ENCODE measurements at places on chromosomes 2 and 18. TPM values are rescaled to one million over a fixed set of nuclear protein-coding genes. Genes with fewer than 3 reads are reported as not detected.

DNA sequence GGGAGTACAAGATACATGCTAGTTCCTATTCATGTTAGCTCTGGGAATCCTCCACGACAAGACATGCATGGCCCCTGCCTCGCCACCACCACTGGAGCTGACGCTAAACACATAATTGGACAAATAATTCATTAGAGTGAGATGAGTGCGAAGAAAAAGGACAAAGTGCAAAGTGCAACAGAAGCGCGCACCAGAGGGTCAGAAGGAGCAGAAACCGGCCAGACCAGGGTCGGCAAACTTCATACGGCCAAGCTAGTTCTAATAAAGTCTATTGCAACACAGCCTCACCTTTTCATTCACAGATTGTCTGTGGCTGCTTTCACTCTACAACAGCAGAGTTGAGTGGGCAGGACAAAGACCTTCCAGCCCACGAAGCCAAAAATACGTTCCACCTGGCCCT lies 266.1 kb upstream of the KLHL29 start:
- DNase-seq, result no peak

GRCh38 chr2:16174693-16175045 lies 234.3 kb downstream of the MYCN start:
- no peak for DNase-seq

- peak; percentile 51 for DNase-seq
Measured at GRCh38 chr2:42360493-42360889, 526 bp downstream of the COX7A2L start.

DNA sequence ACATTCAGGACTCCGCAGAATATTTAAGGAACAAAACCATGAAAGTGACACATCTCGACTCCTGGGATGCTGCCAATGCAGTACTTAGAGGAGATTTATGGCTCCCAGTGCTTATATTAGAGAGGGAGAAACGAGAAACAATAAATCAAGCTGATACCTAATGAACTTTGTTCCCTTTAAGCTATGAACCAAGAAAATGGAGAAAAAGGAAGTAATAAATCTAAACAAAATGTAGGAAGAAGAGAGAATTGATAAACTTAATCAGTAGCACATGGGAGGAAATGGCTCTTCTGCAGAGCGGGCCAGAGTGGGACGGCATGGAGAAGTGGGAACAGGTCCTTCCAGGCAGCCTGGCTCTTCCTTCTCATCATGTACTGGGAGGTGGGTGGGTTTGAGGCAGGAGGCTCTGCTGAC lies 42.7 kb downstream of the NPPC start:
- peak; percentile 33 for DNase-seq

DNA sequence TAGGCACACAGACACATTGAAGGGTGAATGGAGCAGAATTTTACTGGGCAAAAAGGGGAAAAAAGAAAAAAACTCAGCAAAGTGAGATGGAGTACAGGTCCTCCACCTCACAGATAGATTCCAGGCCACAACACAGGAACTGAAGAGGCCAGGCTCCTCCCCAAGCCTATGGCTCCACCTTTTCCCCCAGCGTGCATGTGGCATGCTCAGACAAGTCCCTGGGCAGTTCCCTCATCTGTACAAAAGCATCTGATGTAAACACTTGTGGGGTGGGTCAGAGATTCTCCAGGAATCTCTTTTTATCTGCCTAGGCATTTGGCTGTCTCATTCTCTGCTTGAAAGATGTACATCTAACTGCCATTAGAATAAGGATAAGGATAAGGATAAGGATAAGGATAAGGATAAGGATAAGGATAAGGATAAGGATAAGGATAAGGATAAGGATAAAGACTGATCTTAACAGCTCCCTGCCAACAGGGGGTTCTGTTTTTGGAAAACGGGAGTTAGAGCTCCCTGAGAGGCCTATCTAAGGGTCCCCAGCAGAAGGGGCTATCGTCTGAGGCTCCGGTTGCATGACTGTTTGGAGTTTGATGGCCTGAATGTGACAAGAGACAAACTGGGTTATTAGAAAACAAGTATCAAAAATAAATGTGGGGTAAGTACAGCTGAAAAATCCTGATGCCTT lies 17.2 kb upstream of the ASXL3 start:
- DNase-seq, result peak; percentile 7

EPB41L3 gene
- total RNA-seq, result 19.2 TPM

Measured in GM23248 (cell line).